HTR-8/SVneo (cell line): ENCODE measurements at places on chromosomes 11 and 22.

DNA sequence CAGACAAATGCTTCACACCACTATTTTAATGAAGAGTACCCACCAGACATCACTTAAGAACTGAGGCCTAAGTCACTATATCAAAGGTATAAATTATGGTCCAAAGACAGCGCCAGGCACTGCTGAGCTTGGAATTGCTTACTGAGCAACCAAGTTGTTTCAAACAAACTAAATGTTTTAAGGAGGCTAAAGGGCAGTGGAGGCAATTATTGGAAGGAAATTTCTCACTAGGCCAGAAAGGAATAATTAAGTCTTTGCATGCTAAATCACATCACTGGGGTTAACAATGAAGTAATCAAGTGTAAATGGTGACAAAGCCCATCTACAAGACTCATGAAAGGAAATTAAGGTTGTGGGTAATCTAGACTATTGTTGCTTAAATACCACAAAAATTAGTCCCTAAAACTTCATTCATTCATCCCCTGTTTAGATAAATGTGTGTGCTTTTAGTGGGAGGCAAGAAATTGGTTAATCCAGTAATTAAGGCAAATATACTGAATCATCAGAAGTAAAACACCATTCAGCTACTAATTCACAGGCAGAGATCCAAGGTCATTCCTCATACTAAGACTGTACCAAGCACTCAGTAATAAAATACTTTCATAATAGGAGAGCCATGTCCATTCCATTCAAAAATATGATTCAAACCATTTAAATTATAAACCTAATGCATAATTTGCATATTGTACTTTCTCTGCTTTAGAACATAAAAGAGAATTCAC lies 21.2 kb downstream of the LGR4 start:
- DNase-seq = no peak

DNA sequence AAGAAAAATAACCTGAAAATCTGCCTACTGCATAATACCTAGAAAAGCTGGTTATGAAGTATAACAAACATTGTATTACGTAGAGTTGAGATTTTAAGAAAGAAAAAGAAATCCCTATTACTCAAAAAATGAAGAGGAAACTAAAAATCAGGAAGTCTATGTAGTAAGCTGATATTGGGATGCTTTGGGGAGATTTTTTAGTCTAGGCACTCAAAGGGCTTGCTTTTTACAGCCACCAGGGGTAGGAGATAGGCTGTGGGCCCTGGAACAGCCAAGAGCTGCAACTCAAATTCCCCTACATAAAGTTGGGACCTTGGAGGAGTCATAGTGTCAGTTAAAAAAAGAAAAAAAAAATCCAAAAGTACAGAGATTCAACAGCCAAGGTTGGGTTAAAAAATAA lies 90.4 kb downstream of the RELT start:
- no peak for DNase-seq

- DNase-seq = no peak
These were observed 3.1 kb upstream of the ADORA2A start for GRCh38 chr22:24424001-24424900.

DNA sequence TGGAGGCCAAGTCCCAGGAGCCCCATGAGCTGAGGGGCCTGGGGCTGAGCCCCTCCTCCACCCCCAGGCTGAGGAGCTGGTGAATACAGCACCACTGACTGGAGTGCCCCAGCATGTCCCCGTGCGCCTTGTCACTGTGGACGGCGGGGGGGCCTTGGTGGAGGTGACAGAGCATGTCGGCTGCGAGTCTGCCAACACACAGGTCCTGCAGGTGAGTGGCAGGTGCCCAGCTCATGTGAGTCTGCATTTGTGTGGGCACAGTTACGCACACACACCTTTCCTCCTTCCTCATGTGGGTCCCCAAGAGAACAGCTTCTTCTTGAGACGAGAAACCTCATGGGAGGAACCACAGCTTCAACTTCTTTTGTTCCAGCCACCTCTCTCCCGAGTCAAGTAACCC lies 7.7 kb downstream of the TMEM132A start:
- DNase-seq = no peak

GRCh38 chr22:26122920-26123468 lies 46.3 kb upstream of the SEZ6L start:
- no peak for DNase-seq

DNA sequence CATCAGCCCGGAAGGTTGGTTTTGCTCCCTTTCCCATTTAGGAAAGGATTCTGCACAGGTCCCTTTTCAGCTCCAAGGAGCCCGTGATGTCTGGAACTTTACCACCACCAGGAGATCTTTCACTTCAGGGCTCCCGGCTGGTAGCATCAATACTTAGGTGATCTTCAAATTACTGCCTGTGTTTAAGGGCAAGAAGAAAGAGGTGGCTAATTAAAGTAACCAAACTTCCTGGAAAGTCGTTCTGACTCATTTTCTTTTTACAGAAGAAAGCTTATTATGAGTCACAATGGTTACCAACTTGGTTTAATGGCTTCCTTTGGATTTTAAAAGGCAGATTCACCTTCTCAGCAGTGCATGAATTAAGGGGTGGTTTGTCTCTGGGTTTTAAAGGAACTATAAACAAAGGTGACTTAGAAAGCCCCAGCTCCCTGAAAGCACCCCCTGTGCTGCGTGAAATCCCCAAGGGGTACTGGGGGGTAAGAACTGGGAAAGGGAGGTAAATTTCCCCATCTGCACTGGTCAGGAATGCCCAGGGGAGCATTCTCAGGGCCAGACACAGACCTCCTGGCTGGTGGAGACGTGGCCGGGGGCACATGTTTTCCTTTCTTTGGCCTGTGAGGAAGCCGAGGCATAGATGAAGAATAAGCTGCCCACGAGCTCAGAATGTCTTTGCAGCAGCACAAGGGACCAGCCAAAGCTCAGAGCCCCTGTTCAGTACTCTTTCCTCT lies 8.8 kb downstream of the POU2F3 start:
- no peak for DNase-seq

DNA sequence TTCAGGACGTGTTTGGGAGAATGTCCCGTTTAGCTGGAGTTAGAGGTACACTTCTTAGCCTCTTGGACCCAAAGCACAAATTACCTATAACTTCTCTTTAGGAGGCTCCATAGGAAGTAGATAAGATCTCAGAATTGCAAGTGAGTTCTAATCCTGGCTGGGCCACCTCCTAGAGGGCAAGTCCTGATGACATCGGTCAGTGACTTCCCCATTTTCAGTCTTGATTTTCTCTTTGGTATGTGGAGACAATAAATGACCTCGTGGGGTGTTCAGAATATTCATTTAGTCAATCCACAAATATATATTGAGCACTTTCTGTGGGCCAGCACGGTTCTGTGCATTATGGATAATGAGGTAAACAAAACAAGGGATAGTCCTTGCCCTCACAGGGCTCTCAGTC lies 208.6 kb downstream of the CWF19L2 start:
- DNase-seq = no peak

DNA sequence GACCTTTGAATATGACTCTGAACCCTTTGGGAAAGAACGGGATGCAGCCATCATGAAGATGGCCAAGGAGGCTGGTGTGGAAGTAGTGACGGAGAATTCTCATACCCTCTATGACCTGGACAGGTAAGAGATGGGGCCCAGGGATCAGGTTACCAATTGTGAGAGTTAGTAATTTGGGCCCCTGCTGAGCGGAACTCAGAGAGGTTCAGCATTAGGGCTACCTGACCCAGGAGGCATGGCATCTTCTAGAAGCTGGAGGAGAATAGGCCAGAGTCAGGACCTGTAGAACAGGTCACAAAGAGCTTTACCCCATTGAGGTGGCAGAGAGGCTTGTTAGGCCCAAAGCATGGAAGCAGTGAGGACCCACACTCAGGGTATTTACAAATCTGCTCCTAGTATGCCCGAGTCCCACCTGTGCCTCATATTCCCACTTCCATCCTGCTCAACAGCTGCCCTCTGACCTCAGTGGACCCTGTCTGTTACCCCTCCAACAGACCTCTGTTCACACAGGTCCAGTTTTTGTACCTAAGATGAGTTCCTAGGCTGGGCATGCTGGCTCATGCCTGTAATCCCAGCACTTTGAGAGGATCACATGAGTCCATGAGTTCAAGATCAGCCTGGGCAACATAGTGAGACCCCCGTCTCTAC lies 11.6 kb downstream of the CRY2 start:
- DNase-seq = no peak

DNA sequence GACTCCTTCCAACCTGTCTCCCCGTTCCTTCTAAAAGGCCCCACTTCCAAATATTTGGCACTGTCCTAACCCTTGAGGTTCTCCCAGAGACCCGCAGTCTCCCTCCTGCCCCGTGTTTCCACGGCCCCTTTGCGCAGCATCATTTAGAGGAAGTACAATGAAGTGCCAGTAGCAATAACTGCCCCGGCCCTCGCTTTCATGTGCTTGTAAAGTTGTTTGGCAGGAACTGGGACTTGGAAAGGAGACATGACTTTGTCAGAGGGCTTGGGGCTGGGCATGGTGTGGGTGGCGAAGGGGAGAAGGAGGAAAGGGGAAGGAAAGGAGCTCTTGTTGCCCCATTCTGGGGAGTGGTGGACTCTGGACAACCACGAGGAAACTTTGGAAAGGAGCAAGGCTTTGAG lies 2.6 kb downstream of the CD44 start:
- DNase-seq = no peak

DNA sequence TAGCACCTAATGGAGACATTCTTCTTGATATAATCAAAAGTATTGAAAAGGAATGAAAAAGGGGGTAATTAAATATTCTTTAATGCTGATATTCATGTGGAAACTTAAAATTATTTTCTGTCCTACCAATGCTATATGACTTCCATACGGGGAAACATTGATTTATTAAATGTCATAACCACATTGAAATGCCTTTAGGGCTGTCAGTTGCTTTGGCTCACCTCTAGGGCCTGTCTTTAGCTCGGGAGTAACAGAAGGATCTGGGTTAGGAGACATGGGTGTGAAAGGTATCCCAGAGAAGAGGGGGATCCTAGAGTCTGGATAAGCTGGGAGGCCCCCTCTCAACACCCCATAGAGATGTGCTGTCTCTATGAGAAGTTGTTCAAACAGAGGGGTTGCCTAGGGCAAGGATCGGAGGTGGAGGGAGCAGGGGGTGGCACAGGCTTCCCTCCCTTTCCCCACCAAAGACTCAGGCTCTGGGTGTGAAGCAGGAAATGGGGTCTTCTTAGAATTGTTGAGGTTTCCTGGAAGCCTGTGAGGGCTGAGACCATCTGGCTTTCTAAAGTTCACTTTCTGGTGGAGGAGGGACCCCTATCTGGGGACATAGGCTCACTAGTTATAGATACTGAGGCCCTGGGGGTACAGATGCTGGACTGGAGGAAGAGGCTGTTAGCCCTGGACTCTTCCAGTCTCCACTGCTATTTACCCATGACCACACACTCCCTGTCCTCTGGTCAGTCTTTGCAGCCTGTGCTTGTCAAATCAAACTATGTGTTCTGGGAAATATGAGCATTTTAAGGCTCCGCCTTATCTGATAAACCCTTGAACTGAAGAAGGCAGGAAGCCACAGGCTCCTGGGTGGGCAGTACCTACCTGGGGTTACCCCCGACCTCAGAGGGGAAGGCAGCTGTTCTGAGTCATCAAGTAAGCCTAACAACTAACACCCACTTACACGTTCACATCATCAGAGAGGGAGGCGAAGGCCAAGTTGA lies 55.8 kb upstream of the RRAS2 start:
- DNase-seq = no peak

DNA sequence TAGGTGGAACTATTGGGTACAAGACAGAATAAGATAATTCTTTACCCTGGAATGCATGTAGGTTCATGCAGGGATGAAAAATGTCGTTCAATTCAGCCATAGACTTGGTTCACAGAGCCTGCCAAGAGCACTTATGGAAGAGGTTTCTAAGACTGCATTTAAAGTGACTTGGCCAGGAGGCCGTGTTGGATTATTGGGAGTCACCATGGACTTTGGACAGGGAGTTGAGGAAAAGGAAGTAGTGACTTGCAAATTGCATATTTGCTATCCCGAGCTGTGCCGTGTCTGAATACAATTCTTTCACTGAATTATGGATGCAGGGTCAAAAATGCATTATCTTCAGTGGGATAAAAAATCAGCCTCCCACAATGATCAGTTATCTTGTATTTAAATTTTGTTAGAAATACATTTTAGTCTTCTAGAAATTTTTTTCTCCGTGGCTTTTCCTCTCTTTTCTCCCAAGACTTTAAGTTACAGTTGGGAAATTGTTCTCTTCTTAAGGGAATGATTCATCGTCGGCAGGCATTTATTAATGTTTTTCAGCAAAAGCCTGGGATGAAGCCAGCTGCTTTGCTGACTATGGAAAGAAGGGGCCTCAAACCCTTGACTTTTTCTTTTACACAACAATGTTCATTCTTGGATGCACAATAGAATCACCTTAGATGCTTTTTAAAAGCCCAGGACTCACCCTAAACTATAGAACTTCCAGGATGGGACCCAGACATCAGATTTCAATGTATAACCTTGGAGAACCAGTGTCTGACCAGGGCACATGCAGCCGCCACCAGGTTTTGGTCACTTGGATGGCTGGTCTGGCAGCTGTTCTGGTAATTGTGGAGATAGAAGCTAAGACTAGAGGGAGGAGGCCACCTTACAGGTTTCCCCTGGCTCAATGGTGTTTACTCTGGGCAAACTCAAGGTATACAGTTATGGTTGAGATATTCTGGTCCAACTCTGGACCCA lies 70.8 kb downstream of the FAT3 start:
- DNase-seq = no peak

GRCh38 chr22:41315586-41315985 lies 14.3 kb downstream of the ZC3H7B start:
- no peak for DNase-seq

- no peak for DNase-seq
These were observed 46.3 kb upstream of the RRM1 start for GRCh38 chr11:4048340-4048739.

- no peak for DNase-seq
These were observed 12.6 kb downstream of the LRRC75B start for GRCh38 chr22:24580276-24580675.

DNA sequence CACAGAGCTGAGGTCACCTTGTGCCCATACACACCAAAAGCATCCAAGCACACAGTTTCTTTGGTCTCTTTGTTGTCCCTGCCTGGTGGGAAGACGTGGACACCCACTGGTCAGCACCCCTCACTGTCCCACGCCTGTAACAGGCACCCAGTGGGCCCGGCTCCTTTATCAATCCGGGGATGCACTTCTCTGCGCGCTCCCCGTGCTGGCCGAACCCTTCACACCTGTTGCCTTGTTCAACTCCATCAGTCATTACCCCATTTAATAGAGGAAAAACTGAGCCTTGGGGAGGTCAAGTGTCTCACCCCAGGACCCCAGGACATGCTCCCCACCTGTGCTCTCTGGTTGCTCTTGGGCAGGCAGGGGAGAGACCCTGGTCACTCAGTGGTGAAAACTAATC lies 49.7 kb upstream of the FGF3 start:
- DNase-seq = no peak
